Stimulated activated CD4-positive, alpha-beta T cell treated with anti-CD3 and anti-CD28 coated beads, TNF-alpha, amount 100 ng/mL, for 1 hour (primary cell): ENCODE measurements at places on chromosomes 1 and 21.

GRCh38 chr1:245337829-245338484, 183.2 kb downstream of the KIF26B start:
- no peak for DNase-seq

DNA sequence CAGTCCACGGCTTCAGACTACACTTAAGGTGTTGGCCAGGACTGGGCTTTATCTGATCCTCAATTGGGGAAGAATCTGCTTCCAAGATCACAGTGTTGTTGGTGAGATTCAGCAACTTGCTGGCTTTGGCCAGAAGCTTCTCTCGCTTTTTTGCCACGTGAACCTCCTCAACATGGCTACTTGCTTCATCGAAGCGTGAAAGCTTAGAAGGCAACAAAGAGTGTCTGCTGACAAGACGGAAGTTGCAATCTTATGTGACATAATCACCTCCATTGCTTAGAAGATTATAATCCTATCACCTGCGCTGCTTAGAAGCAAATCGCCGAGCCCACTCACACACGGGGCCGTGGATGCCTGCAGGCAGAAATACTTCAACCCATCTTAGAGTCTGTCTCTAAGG, 10.4 kb upstream of the ITPKB start:
- DNase-seq = no peak

DNA sequence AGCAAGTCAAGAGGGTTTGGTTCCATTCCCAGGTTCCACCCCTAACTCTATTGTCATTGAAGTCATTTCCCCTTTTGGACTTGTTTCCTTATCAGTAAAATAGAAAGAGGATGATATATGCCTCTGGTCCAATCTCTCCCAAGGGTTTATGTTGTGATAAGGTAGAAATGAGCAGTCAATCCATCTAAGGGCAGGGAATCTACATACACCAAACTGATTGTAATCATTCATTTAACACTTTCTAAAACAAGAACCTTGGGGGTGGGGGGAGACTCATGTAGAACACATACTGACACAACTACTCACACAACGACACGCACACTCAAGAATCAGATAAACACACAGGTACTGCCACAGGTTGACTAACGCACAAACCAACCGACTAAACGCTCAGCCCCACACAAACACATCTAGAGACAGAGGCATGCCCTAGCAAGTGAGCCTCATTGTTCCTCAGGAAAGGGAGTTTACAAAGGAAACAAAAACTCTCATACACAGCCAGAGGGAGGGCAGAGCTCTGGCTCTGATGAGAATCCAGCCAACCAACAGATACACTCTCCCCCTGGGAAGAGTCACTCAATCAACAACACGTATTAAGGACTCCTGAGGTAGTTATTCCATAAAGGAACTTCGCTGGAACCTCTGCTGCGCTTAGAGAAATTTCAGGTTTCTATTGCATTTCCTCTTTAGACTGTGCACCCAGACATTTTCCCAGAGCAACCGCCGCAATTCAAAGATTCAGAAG, 1.0 kb downstream of the F11R start:
- no peak for DNase-seq

GRCh38 chr1:27366411-27367159, at the start of gene MAP3K6:
Gene MAP3K6, minus strand, starts transcription at chr1:27366961. Its CDS starts 364 bp downstream, at chr1:27366597.
- DNase-seq = no peak

- DNase-seq = no peak
Measured at GRCh38 chr1:224589006-224589405, 27.1 kb upstream of the CNIH3 start.

DNA sequence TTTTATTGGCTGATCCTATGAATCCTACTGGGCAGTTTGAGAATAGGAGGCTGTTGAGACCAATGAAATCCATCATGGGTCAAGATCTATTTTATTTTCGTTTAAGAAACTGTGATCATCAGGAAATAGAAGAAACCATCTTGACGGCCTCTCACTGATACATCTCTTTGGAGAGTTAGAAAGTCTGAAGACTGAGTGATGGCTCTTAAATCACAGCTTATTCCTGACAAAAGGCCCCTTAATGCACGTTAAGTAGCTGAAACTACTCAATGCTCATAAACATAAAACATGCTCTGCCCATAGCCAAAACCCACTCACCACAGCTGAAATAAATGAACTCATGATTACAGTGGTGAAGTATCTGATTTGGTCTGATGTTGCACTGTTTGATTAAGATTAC, 784.5 kb upstream of the NEGR1 start:
- DNase-seq = no peak

- no peak for DNase-seq
Measured at GRCh38 chr21:38503583-38503982, 5.3 kb upstream of the ERG start.

DNA sequence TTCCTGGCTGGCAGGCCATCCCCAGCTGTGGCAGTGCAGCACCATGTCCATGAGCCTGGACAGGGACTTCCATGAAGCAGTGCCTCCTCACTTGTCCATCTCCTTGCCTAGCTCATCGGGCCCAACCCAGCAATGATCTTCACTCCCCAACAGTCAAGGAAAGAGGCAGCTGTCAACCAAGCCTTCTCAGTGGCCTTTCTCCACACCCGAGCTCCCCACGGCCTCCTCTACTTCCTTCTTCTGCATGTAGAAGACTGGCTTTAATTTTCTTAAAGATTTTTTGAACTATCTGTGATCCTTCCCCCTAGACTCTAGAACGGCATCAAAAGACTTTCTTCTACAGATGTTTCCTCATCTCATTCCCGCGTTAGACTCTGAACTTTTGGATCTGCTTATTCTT, 65.5 kb upstream of the COA6 start:
- DNase-seq = no peak

DNA sequence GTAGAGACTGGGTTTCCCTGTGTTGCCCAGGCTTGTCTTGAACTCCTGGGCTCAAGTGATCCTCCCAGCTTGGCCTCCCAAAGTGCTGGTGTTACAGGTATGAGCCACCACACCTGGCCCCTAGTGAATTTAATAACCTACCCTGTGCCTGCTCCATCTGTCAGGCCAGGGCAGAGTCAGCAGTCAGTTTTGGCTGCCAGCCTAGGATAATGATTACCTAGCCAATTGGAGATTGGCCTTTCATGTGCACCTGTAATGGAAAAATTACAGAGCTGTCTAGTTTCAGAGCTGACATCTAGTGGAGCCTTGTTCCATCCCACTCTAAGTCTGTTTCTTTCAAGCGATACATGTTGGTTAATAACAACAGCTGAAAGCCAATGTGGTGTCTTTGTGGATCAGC, 92.0 kb downstream of the DIRAS3 start:
- DNase-seq = no peak

- DNase-seq = no peak
Measured at GRCh38 chr1:207064561-207064960, 11.5 kb downstream of the PFKFB2 start.

- no peak for DNase-seq
Measured at GRCh38 chr1:104991702-104992101, 1242.0 kb downstream of the AMY1C start.

GRCh38 chr1:16017461-16018303, at the start of gene HSPB7:
Gene HSPB7, minus strand, starts transcription at chr1:16018043. Its CDS starts 80 bp downstream, at chr1:16017963.
- DNase-seq = no peak
